Non-pigmented ciliary epithelial cell (primary cell): ENCODE measurements at places on chromosomes 3 and 15.

- no peak for DNase-seq
Observed at GRCh38 chr3:101512396-101512645, 691 bp downstream of the SENP7 start.

GRCh38 chr3:42657675-42658074 lies 4.2 kb downstream of the ZBTB47 start:
- no peak for DNase-seq

DNA sequence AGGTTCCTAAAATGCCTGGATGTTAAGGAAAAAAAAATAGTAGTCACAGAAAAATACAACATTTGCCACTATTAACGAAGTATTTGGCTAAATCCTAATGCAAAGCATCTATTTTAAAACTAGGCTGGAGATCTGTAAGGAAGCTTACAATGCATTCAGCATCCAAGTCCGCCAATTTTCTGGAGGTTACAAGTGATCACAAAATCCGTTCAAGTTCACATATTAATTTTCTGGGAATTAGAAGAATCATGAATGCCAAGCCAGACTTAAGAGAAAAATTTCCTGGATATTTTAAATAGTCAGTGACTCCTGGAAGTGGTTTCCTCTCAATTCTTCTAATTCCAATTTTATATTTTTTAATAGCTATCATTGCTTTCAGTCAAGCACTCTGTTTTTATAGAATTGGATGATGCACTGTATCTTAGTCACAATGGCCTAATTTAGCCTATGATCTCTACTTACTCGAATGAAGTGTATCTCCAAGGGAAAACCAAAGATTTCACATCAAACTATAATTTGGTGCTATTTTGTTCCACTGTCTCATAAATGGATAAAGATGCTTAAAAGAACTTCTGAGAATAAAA lies 60.4 kb downstream of the P3H2 start:
- no peak for DNase-seq

GRCh38 chr3:143884861-143885260 lies 36.6 kb upstream of the SLC9A9 start:
- DNase-seq: no peak

- peak; percentile 8 for DNase-seq
Observed at GRCh38 chr3:102536456-102536855, 101.6 kb downstream of the ZPLD1 start.

DNA sequence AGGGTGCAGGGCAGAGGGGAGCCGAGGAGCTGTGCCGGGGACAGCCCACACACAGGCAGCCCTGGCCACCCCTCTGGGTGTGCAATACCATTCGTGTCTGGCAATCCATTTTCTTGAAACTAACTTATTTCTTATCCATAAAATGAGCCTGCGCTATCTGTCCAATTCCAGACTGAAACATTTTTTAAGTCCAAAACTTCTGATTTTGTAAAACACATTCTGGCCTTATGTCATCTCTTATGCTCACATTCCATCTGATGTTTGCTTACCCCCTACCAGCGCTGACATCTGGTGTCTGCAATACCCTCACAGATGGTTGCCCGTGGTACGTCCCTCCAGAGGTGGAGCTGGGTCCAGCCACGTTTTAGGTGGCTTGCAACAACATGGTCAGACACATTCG lies 31.8 kb downstream of the PCSK6 start:
- no peak for DNase-seq

- no peak for DNase-seq
Observed at GRCh38 chr15:48798319-48798718, 12.6 kb downstream of the CEP152 start.

DNA sequence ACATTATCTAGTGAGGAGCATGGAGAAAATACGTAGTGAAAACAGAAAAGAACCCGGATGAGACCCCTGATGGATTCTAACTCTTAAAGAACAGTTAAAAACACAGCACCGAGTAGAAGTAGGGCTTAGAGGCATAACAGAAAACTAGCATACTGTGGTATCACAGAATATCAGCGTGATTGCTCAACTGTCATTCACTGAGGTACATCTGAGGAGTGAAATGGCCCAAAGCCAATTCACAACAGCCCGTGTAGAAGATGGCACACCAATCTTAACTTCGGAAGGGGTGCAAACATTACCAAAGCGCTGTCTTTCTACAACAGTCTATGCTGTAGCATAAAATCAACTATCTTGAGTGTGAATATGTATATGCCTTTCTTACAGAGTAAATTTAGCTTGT lies 1.8 kb downstream of the CLASP2 start:
- no peak for DNase-seq

GRCh38 chr15:59405079-59405478 lies 32.4 kb upstream of the MYO1E start:
- no peak for DNase-seq

DNA sequence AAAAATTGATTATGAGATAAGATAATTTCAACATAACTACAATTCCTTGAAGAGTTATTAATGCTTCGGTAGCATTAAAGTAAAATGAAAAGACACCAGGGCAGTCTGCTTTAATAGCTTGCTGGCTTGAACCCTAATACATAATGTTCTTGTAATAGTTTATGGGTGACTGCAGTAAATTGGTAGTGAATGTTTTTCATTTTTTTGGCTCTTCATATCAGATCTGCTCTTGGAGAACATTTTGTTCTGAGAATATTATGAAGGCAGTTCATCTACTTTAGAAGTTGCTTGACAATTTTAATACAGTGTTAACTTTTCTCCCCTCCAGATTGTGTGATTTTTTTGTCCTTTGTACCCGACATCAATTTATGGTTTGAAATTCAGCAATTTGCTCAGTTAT lies 128.4 kb downstream of the ZBTB20 start:
- no peak for DNase-seq

DNA sequence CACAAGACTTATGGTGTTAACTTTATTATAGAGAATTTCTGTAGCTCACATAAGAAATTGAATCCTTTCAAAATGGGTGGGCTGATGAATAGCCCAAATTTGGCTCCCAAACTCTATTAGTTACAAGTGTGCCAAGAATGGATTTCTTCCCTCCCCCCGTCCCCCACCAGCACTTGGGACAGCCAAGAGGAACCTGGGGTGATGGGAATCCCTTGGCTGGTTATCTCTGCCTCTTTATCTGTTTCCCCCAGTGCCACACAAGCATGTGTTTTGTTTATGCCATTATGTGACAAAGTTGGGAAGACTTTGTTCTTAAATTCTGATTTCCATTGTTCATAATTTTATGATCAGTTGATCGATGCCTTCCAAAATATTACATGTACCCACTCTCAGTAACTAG lies 28.3 kb downstream of the CMSS1 start:
- no peak for DNase-seq

DNA sequence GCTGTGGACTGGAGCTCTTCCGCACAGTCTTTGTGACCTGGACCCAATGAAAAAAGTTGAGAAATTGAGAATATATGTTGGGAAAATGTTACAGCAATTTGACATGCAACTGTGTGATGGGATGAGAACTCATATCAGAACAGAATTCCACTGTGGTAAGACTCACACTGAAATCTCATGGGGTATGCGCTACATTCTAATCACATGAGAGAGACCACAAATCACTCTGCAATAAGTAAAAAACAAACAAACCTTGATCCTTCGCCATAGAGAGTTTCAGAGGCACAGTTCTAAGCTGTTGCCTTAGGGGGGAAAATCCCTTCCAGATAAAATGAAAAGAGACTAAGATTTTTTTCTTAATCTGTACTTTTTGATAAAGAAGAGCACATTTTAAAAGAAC lies 37.3 kb downstream of the LMCD1 start:
- peak; percentile 78 for DNase-seq

DNA sequence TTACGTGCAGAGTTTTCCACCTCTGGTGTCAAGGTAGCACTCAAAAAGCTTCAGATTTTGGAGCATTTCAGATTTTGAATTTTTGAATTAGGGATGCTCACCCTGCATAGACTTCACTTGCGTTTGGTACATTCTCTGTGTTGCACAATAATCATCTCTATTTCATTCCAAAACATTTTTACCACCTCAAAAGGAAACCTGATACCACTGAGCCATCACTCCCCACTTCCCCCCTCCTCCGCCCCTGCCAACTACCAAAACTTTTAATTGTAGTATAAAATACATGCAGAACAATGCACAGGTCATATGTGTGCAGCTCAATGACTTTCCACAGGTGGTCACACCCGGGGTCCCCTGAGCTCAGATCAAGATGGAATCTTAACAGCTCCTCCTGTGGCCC lies 208.8 kb downstream of the SV2B start:
- DNase-seq: no peak

GRCh38 chr3:13148126-13148525 lies 74.9 kb upstream of the IQSEC1 start:
- DNase-seq: no peak

DNA sequence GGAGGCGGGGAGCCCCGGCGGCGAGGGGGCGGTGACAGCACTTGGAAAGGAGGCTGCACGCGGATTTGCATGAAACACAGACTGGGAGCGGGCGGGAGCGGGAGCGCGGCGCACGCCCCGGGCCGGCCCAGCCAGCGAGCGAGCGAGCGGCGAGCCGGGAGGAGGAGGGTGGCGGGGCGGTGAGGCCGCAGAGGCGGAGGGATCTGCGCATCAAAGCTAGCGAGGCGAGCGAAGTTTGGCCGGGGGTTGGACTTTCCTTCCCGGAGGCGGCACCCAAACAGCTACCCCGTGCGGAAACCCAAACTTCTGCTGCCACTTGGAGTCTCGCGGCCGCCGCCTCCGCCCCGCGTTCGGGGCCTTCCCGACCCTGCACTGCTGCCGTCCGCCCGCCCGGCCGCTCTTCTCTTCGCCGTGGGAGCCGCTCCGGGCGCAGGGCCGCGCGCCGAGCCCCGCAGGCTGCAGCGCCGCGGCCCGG lies at the start of gene SMAD3:
TSS of gene SMAD3 (plus strand) at position 72 of the 475 bp plus-strand sequence. CDS start 553 bp downstream, outside the sequence.
- no peak for DNase-seq

- no peak for DNase-seq
Observed at GRCh38 chr15:78210349-78210717, 24.0 kb downstream of the ACSBG1 start.

- no peak for DNase-seq
Observed at GRCh38 chr3:168197162-168197561, 101.4 kb upstream of the GOLIM4 start.

GRCh38 chr3:71035314-71035713 lies 548.2 kb downstream of the FOXP1 start:
- DNase-seq: peak; percentile 61

DNA sequence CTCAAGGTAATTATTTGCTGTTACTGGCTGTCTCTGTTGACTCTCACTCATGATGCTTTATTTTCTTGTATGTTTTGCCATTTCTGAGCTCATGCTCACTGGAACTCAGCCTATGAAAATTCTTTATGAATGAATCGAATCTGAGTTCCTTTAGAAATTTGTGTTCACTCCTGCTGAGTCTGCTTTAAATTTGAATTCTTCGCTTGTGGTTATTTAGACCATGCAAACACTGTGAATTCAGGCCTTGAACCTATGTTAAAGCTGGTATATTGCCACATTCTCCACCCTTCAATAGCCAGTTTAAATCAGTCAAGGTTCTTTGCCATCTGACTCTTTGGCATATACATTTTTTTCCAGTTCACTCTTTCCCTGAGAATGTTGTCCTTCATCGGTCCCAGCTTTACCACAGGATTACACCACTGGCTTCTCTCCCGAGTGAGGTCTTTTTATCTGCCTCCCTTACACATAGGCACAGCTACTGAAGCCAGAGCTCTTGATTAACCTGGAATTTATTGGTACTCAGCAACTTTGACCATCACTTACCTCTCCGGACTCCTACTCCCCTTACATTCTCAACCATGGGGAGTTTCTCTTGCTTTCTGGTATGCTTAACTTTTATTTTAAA lies 400.6 kb downstream of the VPS13C start:
- DNase-seq: no peak
